ENCODE measurements at places on chromosomes 5 and 9.

DNA sequence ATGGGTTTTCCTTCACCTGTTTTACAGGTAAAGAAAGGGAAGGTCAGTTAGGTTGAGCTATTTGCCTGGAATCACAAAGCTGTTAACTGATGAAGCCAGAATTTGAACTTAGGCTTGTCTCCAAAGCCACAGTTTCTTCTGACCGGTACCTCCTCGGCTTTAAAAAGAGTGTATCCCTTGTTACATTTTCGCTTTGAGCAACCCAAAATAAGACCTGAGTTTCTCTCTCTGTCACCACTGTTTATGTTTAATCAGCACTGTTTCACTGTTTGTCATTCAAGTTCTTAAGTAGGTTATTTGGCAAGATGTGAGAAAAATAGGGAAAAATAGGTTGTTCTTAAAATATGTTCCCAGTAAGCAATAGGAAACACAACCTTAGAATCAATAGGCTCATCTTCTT lies 84.6 kb downstream of the VCAN start:
- no peak for DNase-seq

DNA sequence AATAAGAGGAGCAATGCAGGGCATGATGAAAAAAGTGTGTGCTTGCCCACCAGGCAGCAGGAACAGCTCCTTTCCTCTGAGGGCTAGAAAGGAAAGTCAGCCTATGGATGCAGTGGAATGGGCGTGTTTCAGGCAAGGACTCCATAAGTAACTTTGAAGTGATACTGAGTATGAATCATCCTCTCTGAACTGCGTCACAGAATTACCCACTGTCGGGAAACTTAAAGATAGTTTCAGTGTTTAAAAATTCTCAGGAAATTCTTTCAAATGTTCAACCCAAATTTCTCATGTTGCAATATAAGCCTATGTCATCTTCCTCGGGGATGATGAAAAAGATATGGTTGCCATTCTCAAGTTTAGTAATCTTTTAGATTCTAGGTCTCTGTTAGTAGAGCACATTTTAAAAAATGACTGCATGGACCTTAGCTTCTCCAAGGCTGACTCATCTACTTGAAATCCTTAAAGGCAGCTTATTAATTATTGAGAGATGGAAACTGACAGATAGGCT lies 27.7 kb downstream of the PTCD2 start:
- DNase-seq: peak; percentile 54

DNA sequence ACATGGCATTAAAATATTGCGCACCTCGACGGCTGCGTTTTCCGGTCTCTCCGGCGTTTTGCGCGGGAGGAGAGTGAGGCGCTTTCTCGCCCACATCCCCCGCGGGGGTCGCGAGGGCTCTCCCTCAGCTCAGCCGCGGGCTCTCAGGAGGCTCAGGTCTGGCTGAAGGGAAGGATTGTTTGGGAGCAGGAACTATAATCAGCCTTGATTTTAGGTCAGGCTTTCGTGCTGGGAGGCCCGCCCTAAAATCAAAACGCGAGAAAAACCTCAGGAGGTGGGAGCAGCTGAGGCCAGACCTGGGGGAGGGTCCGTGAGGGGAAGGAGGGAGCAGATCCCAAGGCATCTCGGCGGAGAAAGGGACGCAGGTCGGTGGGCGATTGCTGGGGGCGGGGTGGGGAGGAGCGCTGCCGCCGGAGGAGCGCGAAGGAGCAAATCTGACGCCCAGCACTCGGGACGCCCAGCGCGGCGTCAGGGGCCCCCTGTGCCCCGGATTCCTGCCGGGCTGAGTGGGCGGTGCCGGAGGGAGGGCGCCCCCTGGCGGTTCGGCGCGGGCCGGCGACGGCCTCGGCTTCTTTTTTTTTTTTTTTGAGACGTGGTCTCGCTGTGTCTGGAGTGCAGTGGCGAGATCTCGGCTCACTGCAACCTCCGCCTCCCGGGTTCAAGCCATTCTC lies 18.7 kb upstream of the RNF130 start:
- DNase-seq: peak; percentile 92

- DNase-seq: no peak
Measured at GRCh38 chr5:168039039-168039438, 252.4 kb upstream of the WWC1 start.

DNA sequence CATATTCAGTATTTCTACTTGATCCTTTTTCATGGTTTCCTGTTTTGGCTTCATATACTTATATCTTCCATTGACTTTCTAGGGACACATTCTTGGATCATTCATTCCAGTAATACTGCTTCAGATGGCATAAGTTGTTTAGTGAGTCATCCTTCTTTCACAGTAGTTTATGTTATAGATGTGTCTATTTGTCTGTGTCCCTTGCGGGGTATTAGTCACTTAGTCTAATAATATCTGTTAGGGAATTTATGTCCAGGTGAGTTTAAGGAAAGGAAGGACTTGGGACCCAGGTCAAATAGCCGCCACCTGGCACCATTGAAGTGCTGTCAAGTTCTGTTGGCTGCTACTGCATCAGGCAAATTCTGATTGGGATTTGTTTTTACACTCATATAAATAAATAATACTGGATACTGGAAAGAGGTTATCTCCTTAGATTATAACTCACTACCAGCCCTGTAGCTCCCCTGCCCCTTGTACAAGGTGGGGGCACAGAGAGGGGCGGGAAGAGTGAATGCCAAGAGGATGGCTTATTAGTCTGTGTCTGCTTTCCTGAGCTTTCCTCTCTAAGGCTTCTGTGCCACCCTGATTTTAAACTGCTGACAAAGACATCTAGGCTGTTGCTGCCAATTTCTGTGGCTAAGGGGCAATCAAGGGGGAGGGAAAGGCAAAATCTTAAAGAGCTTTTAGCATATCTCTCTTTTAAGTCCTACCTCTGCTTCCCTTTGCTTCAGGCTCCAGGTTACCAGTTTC lies 64.9 kb downstream of the CDC42SE2 start:
- DNase-seq: peak; percentile 27

- no peak for DNase-seq
Measured at GRCh38 chr9:88874391-88874790, 116.9 kb upstream of the S1PR3 start.

GRCh38 chr5:178277866-178278265 lies 45.3 kb upstream of the PHYKPL start:
- no peak for DNase-seq

GRCh38 chr5:108421713-108422112 lies 39.8 kb upstream of the FBXL17 start:
- DNase-seq: peak; percentile 15

GRCh38 chr5:3102531-3102930 lies 351.1 kb upstream of the IRX2 start:
- DNase-seq: no peak

- DNase-seq: no peak
Measured at GRCh38 chr5:134048864-134049263, 44.1 kb upstream of the VDAC1 start.

DNA sequence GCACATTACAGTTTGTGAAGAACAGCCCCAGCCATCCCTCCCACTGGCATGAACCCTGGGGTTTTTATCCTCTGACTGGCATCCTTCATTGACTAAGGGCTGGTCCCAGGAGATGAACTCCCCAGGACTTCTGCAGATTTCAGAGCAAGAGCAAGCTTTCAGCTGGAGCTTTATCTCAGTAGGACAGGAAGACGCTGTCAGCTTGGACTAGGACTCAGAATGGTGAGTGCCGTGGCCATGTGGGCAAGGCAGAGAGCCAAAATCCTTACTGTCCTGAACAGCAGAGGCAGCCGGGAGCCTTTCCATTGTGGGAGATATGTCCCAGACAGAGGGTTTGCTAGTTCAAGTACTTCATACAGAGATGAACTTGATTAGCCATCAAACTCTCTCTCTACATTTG lies 3.2 kb upstream of the ACOT12 start:
- peak; percentile 52 for DNase-seq

- no peak for DNase-seq
Measured at GRCh38 chr5:99636663-99637062, 707.9 kb upstream of the CHD1 start.

- DNase-seq: no peak
Measured at GRCh38 chr5:73633060-73633459, 7.1 kb downstream of the ARHGEF28 start.

DNA sequence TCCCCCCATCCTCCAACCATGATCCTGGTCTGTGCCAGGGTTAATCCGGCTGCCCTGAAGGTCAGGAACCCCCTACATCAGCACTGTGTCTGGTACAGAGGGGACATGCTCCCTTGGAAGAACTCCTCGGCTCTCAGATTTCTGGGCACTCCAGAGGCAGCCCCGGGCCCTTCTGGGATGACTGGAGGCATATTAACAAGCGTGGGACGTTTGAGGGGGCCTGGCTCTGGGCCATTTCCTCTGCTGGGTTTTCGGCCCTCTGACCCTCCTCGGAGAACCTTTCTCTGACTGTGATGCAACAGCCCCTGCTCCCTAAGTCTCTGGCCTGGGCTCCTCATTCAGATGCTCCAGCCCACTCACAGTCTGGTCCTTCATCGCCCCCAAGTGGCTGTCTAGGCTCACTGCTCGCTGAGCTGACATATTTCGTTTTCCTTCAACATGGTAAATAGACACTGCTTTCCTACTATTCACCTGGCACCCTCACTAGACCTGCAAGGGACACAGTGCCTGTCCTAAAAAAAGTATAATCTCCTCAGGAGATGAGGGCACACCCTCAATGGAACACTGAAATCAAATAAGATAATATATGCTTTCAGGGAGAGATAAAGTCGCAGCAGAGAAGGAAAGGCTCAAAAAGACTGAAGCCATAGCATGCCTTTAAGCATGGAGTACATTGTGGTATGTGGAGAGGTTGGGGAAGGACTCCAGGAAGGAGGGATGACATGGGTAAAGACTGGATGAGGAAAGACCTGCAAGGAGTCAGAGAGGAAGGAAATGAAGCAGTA lies 404.7 kb upstream of the TRPC7 start:
- peak; percentile 85 for DNase-seq

GRCh38 chr5:167479779-167480178 lies 811.7 kb upstream of the WWC1 start:
- DNase-seq: peak; percentile 68

GRCh38 chr9:79485258-79485657 lies 86.5 kb upstream of the TLE4 start:
- DNase-seq: no peak

- no peak for DNase-seq
Measured at GRCh38 chr5:97088774-97089148, 53.6 kb downstream of the LIX1 start.

Data from astrocyte of the hippocampus (primary cell).